ENCODE measurements at places on chromosomes 1 and 21.

- DNase-seq: no peak
Observed at GRCh38 chr1:241747992-241748391, 95.9 kb downstream of the WDR64 start.

- no peak for DNase-seq
Observed at GRCh38 chr1:73782901-73783300, 415.1 kb downstream of the LRRIQ3 start.

GRCh38 chr1:26327956-26328362 is 10.2 kb downstream of the CD52 start:
- no peak for DNase-seq

DNA sequence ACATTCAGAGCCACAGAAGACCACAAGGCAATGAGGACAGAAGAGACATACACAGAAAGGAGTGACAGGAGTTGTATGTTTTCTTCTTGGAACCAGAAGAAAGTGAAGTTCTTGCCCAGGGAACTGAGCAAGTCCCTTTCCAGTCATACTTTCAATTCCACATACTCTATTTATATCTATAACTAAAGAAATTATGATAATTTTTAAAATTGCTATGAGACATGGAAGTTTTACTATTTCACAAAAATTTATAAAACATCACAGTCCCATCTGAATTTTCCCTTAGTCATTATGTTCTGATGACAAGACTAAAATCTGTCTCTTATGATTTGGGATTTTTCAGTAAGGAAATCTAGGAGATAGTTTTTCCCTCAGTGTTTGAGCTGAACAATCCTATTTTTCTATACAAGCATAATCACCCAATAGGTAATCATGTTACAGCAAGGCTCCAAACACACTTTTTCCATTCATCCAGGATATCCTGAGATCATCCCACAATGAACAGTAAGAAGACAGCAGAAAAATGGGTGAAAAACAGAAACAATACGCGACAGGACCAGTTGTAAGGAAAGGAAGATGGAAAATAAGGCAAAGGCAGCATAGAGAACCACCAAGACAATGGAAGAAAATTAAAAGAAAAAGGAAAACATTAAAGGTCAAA is 154.6 kb downstream of the VAV3 start:
- no peak for DNase-seq

- no peak for DNase-seq
Observed at GRCh38 chr1:53379662-53380002, 51.8 kb upstream of the LRP8 start.
